ENCODE measurements at places on chromosomes 13 and 19.

GRCh38 chr13:60268203-60268555 is 104.5 kb upstream of the DIAPH3 start:
- DNase-seq, result no peak

GRCh38 chr13:53100394-53101063 is 71.9 kb downstream of the OLFM4 start:
- no peak for DNase-seq

DNA sequence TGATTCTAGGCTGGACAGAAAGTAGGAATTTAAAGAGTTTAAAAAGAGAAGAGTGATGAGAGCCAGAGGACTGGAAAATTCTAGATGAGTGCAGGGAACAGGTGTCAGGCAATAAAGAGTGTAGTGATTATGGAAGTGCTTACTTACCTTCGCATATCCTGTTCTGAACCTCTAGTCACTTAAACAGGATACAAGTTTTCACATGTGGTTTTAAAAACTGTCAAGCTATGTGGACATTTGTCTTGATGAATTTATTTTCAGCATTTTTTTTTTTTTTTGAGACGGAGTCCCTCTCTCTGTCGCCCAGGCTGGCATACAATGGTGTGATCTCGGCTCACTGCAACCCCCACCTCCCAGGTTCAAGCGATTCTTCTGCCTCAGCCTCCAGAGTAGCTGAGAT is 34.3 kb upstream of the IL17D start:
- no peak for DNase-seq

DNA sequence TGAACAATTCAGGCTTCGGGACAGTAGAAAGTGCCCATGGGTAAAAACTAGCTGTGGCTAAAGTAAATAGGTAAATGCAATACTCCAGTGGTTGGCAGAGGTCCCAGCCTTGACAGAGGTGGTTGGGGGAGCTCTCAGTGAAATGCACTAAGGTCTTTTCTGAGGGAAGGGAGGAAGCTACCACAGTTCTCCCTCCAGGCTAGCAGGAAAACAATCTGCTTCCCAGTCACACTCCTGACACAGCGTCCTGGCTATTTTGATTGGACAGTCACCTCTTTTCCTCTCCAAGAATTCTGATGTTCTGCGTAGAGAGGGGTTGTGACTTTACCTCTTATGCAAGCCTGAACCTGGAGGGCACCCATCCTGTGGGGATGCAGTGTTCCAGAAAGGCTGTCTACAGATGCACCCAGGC is 128.7 kb downstream of the CYSLTR2 start:
- DNase-seq, result no peak

- DNase-seq, result no peak
These were observed 1.3 kb upstream of the RUBCNL start for GRCh38 chr13:46388308-46388707.

DNA sequence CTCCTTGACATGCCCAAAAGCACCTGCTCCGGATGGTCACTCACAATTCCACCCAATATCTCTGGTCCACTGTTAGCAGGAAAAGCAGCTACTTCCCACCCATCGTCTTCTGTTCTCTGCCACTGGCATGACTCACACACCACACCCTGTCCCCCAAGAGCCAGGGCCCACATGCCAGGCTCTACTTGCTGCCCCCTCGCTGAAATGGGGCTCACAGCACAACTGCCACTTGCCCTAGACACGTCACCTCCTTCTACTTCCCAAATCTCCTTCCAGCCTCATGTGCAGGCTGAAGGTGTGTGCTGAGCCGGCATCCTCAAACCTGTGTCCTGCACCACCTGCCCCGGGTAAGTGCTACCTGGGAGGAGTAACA is 65.0 kb downstream of the TBC1D4 start:
- DNase-seq, result peak; percentile 29

All from NB4 (cell line).